ENCODE measurements at places on chromosomes 1 and 21. TPM values are rescaled to one million over a fixed set of nuclear protein-coding genes. Genes with fewer than 3 reads are reported as not detected.

GRCh38 chr1:225488676-225489075, 60.8 kb upstream of the LBR start:
- DNase-seq, result no peak

RNU1-3 gene
- polyA plus RNA-seq, result not detected

DNA sequence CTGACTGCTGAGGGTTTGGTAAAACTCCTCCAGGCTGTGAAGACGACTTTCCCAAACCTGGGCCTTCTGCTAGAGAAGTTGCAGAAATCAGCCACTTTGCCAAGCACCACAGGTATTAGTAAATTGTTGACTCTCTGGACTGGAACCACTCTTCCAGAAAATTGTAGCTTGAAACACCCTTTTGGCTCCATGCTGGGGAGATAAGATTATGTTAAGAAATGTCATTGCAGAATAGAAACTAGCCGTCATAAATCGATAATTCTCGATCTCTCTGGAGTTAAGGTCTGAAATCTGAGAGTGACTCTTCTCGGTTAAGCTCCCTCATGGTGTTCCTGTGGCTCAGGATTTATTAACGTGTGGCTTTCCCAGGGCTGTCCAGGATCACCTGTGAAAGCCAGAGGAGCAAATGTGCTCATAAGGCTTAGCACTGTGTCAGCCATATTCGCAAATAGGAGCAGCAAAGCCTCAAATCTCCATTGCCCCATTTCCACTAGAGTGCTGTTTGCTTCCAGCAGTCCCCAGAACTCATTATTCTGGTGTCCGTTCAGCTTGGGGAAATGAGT, 54.6 kb downstream of the ZBTB40 start:
- no peak for DNase-seq

GRCh38 chr1:7769673-7770412, 1.3 kb upstream of the VAMP3 start:
- DNase-seq, result no peak

CLDN8 gene
- polyA plus RNA-seq, result not detected

DNA sequence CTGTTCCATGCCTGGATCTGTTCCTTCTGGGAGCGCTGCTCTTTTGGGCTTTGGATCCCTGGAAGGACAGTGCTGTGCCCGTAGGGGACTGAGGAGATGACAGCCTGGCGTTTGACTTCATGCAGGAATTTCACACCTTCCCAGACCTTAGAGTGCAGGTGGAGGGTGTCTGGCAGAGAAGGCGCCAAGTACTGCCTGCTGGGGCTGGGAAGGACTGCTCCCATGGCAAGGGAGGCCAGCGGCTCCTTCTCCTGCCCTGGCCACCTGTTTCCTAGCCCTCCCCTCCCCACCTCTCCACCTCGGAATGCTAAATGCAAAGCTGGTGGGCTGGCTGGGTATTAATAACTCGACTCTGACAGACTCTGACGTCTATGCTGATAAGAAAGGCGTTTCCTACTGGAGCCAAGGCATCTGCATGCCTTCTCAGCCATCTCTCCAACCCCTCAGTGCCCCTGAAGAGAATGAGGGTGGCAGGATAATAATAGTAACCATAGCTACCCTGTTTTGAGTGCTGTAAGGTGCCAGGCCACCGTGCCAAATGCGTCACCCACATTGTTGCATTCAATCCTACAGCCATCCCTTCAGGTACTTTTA, 17.5 kb upstream of the PDIK1L start:
- no peak for DNase-seq

TBX15 gene
- not detected for polyA plus RNA-seq

GRCh38 chr1:13623021-13623637, 39.5 kb downstream of the PDPN start:
- no peak for DNase-seq

All from CD8-positive, alpha-beta memory T cell (primary cell).